ENCODE measurements at places on chromosomes 16 and 17.

GRCh38 chr16:59601452-59601851, 867.3 kb upstream of the GOT2 start:
- DNase-seq, result no peak

DNA sequence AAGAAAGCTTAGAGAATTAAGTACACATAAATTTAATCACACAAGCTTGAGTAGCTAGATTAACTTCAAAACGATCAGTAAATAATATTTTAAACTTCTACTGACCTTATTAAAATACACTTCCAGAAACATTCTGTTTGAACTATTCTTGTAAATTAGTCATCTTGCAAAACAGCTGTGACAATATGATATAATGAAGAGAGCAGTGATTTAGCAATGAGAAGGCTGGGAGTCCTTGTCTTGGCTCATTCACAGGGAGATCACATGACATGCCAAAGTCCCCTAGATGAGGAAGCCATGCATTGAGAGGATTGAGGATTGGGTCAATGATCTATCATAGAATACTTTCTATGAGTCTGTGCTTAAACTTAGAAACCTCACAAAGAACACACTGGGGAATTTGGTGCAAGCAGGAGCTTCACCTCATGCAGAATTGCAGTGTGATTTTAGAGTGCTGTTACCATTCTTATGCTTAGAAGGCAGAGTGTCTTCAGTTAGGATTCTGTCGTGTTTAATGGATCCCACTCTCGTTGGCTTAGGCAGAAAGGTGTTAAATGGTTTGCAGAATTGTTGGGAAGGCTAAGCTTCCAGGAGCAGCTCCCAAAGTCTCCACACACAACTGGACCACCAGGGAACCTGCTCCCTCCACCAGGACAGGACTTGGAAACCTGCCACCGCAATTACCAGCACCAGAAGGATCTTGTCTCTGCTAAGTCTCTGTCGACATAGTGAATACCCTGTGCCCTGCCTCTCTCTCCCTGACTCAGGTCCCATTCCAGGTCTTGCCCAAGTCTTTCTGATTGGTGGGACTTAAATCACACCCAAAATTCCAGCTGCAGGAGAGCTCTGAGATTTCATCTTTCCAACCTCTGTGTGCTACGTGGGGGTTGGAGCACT, 87.1 kb downstream of the USP22 start:
- no peak for DNase-seq

DNA sequence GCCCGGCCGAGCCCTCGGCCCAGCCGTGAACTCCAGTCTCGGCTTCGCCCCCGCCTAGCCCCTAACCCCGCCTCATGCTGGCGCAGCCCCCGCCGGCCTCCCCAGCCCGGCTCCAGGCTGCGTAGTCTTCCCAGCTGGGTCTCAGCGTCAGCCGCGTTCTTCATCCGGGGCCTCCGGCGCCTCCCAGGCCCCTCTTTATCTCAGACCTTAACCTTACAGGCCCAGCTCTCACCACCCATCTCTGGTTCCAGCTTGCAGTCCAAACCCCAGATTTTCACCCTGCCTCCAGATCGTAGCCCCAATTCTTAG, at the start of gene PROCA1:
Gene PROCA1 (minus strand): TSS at position 166 of the 309 bp plus-strand sequence. CDS start 228 bp downstream, outside the sequence.
- no peak for DNase-seq

DNA sequence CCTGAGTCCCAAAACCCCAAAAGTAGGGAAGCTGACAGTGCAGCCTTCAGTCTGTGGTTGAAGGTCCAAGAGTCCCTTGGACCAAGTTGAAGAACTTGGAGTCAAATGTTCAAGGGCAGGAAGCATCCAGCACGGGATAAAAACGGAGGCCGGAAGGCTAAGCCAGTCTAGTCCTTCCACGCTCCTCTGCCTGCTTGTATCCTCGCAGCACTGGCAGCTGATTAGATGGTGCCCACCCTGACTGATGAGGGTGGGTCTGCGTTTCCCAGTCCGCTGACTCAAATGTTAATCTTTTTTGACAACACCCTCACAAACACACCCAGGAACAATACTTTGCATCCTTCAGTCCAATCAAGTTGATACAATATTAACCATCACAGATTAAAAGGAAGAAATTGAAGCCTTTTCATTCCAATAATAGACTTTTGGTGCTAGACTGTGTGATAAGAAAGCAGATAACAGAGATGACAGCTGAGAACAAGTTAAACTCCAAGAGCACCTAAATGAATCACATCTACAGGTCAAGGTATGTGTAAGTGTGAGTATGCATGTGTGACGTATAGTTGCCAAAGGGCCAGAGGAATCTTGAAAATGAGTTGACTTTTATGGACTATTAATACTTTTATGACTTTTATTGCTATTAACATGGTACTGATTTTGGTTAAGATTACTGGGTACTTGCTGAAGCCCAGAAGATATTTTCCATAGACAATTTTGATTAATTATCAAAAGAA, 933.5 kb upstream of the SOX9 start:
- no peak for DNase-seq

DNA sequence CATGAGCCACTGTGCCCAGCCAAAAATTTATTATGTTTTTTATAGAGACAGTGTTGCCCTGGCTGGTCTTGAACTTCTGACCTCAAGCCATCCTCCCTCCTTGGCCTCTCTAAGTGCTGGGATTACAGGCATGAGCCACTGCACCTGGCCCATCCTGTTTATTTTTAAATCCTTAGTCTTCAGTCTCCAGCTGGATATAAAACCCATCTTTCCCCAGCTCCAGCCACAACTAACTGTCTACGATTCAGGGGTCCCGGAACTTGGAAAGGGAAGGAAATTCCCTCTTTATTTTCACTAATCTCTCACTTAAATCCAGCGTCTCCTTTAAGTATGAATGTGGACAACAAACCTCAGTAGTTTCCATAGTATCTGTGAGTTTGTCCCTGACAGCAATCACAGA, 62.2 kb downstream of the IQCK start:
- no peak for DNase-seq

GRCh38 chr16:54362591-54363206, 76.1 kb upstream of the IRX3 start:
- no peak for DNase-seq

DNA sequence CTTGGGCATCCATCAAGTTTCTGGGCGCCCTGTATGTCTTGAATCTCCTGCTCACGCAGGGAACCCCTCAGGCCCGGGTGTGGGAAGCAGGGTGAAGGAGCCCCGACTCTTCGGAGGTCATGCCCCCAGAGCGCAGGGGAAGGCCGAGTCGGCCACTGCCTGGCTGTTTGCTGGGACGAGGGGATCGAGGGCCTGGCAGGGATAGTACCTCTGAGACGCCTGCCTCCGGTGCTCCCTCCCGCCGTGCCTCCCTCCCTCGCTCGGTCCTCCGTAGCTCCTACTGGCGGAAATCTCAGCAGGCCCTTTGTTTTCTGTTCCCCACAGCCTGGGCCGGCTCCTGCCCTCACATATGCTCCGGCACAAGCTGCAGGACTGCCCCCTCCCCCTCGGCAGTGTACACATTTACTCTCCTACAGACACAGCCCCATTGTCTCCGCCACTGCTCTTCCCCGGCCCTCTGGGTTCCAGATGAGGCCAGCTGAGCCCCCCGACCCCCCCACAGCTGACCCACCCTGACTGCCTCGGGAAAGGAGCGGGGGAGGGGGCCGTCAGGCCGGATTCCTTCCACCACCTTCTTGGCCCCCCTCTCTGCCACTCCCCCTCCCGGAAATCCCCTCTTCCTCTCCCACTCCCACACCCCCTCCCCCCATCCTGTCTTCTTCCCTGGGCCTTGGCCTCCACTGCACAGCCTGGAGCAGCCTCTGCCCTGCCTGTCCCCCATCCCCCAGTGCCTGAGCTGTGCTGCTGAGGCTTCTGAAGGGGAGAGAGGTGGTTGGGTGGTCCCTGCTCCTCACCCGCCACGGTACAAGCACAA, 1.4 kb downstream of the TRAF4 start:
- DNase-seq, result no peak

DNA sequence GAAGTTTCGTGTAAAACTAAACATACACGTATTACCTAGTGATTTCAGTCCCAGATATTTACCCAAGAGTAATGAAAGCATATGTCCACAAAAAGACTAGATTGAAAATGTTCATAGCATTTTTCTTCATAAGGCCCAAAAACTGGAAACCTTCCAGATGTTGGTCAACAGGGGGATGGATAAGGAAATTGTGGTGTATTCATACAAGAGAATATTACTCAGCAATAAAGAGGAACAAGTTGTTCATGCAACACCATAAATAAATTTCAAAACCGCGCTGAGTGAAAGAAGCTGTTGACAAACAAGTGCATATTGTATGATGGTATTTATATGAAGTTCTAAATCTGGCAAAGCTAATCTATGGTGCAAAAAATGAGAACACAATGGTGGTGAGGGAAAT, 54.1 kb upstream of the NFAT5 start:
- no peak for DNase-seq

DNA sequence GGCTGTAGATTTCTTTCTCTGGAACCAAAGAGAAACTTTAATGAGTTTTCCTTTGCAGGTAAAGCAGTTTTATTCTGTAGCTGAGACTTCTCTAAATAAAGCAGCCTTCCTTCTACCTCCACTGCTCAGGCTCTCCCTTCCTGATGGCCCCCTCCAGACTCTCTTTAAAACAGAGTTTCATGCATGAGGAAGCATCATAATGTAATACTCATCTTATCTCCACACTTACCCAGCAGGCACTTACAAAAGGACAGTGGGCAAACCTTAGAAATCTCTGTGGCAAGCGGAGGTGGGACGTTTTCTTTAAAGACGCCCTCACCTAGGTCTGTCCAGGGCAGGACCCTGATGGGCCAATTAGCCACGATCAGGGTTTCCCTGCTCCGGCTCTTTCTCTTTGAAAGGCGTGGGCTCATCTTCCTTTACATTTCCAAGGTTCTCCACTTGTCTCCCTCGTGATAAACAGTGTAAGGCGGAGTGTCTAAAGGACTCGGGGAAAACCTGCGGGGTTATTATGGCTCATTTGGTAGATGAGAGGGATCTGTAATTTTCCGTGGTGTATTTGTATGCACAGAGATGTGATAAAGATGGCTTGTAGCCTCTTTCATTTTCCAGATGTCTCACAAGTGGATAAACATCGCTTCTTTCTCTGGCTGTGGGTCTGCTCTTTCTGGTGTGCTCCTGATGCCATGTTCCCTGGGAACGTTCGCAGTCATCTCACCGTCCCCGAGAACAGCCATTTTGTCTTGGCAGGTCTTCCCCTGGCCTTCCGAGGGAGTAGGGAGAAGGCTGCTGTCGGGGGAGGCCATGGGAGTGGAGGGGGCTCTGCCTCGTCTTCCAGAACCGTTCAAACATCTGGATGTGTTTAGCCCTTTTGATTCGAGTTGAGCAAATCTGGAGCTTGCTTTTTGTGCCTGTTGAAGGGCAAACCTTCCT, 239.0 kb downstream of the CCDC182 start:
- no peak for DNase-seq

GRCh38 chr17:40931311-40931710, 6.1 kb downstream of the KRT23 start:
- DNase-seq, result no peak

DNA sequence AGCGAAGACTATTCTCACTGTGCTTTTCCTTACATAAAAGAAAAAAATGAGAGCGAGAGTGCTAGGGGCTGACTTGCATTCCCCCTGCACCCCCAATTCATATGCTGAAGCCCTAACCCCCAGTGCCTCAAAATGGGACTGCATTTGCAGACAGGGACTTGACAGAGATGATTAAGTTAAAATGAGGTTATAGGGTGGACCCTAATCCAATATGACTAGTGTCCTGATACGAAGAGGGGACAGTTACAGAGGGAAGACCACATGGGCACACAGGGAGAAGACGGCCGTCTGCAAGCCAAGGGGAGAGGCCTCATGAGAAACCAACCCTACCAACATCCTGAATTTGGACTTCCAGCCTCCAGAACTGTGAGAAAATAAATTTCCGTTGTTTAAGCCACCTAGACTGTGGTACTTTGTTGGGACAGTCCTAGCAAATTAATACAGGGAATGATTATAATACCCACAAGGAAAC, 1.6 kb upstream of the TMEM220 start:
- no peak for DNase-seq

- no peak for DNase-seq
Measured at GRCh38 chr16:64304396-64304795, 817.5 kb downstream of the CDH11 start.

Measured in stimulated activated CD8-positive, alpha-beta memory T cell treated with anti-CD3 and anti-CD28 coated beads, Interleukin-2, amount 100 ng/mL, for 48 hours (primary cell).